Hypothalamus (tissue), 51 donors: ENCODE measurements at places on chromosomes 7 and 10.

DNA sequence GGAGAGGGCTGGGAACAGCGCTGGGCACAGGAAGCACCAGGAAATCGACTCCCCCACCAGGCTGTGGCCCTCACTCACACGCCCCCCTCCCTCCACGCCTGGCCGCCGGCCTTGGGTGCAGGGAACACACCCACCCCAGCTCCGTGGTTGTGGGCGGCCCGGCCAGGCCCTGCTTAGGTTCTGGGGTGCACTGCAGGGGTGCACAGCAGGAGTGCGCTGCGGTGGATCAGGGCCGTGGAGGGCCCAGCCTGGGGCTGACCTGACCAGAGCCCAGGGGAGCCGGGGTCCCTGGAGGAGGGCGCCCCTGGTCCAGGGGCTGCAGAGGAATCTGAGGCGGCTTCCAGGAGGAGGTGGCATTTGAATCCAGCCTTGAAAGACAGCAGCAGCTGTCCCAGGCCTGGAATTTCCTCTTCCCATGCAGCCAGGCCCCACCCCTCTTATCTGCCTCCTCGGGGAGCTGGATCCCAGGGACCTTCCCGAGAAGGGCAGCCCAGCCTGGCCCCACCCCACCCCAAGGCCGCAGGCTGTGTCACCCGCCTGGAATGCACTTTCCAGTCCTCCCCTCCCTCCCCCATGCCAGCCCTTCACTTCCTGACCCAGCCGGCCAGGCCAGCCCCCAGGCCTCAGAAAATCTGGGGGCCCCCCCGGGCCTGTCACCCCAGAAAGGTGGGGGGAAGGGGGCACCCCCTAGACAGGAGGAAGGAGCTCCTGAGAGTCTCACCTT is 18.4 kb upstream of the PDGFA start:
- DNase-seq: no peak

GRCh38 chr7:610531-611280 is 91.1 kb upstream of the PDGFA start:
- DNase-seq: no peak

DNA sequence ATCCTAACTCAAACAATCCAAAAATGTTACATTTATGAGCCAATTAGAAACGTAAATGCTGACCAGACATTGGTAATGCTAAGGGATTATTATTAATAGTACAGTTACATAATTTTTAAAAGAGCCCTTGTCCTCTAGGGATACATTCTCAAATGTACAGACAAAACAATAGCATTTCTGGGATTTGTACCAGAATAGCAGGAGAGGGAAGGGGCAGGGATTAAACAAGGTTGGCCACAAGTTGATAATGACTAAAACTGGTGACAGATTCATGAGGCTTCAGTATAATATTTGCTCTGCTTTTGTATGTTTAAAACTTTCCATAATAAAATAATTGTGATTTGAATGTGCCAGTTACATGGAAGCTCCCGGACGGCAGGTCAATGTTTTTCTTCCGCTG is 27.0 kb downstream of the HSPA12A start:
- DNase-seq: no peak

- no peak for DNase-seq
Measured at GRCh38 chr7:88540012-88540411, 219.5 kb upstream of the ZNF804B start.

DNA sequence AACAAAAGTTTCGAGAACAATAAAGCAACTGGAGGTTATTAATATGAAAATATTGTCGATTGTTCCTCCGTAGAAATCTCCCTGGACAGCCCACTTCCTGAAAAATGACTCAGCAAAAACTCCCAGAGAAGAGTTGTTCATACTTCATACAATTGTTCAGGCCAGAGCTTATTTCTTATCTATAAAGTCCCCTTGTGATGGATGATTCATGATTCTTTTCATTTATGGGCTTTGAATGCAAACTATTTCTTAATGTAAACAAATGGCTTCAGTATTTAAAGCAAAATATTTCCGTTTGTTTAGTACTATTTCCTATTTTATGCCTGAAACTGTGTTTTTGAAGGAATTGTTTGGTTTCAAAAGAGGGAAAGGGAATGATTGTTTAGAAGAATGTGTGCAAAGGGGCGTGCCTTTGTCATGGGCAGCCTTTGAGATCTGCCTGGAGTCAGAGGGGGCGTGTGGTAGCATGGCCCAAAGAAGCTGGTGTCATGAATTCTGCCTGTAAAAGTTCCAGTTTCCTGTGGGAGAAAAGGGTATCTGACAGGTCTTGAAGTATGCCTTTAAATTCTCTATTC is 26.2 kb upstream of the EXOC6 start:
- DNase-seq: no peak

- no peak for DNase-seq
Measured at GRCh38 chr10:10824591-10825148, 193.0 kb upstream of the CELF2 start.

DNA sequence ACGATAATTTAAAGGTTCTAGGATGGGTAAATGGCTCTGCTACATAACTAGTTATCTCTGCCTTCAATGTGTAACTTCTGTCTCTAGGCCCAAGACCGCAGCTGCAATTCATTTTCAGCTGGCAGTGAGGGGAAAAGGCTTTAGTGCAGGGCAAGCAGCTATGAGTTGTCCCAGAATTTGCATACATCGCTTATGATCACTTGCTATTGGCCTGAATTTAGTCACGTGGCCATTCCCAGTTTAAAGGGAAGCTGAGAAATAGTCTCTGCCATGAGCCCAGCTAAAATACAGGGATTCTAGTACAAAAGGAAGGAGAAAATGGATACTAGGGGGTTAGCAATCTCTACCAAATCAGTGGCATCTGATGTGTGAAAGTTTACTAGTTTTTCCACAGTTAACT is 145.8 kb upstream of the IMMP2L start:
- DNase-seq: no peak

DNA sequence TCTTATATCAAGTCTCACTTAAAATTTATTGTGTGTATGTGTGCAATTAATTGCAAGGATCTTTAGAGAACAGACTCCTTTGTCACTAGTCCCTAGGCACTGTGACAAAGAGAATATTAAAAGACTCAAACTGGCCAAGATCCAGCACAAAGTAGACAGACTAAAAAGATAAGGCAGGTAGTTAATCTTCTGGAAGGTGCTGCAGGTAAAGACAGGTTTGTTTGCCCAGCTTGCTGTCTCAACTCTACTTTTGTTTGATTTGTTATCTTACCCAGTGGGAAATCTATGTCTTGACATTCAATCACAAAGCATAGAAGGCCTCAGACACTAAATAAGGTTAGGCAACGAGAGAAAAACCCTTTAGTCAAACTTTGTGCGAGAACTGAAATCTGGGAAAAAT is 807.9 kb upstream of the LRRN3 start:
- no peak for DNase-seq

GRCh38 chr10:68721673-68722335 is 765 bp downstream of the CCAR1 start:
- DNase-seq: no peak

GRCh38 chr7:123645516-123645915 is 10.2 kb upstream of the LMOD2 start:
- DNase-seq: no peak

DNA sequence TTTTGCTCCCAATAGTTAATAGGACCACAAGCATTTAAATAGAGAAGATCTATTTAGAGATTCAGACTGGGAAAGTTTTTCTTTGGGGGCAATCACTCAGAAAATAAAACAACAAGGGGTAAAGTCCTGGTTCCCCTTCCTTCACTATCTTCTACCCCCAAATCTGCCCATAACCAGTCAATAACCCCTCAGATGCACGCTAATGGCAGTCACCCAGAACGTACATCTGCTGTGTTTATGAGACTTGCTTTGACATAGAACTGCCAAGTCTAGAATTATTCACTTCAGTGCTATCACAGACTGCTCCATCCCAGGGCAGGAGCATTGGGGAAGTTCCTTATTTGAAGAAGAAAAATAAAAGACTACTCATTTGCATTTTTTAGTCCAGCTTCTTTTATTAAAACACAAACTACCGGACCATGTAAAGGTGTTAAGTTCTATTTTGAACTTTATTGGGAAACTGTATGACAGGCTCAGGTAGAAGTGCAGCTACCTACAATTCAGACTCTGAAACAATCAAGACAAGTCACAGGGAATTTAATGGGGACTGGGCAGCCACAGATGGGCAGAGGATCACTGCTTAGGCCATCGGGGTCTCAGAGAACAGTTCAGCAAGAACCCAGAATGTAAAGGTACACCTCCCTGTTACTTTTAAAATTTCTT is 38.4 kb downstream of the ANK3 start:
- DNase-seq: no peak

DNA sequence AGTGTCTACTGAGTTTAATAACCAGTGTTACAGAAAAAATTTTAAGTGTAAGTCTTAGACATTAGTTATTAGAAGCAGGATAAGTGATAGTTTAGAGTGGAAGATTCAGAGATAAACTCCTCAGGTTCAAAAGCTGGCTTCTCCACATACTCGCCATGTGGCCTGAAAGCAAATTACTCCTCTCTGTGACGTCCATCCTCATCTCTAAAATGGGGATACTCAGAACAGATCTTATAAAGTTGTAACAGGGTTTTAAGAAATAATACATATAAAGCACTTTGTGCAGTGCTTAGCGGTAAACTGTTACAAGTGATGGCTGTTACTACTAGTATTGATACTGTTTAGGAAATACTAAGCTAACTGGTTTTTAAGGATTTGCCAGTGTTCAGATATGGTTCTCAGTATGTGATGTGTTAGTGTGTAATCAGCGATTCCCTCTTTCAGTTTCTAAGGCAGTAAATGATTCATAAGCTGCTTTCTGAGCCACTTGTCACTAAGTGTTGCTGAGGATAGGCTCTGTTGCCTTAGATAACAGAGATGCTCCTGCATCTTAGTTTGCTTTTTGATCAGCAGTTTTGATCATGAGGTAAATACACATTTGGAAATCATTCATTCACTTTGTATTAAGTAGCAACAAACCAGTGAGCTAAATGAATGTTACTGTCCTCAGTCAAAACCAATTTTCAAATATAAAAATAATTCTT is 58.7 kb downstream of the CYP51A1 start:
- DNase-seq: no peak

DNA sequence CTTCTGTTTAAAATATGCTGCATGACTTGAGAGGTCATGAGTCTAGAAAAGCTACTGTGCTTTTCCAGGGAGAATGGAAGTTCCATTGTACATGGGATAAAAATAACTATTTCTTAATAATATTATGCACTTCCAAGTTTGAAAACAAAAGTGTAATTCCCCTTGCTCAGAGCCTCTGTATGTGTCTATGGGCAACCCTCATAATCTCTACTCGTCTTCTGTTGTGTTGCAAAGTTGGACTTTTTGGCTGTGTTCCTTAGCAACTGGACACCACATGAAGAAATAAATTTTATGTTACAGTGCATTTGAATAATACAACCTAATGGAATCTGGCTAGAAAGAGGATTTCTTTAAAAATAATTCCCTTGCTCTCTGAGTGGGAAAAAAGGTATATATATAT is 242.6 kb downstream of the TWIST1 start:
- DNase-seq: no peak

DNA sequence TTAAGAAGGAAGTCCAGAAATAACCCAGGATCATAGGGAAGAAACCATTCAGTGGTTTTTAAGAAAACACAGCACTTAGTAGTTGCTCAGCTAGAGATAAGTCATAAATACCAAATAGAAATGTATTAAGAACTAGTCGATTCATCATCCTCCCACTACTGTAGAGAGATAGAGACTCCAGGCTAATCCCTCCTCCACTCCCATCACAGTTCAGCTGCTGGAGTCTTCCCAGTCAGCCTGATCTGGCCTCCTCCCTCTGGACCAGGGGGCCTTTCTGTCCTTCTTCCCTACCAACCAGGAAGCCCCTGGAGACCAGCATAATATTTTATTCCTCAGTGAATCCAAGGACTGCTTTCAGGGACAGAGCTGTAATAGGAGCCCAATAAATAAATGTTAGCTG is 294.1 kb upstream of the YAE1 start:
- no peak for DNase-seq

DNA sequence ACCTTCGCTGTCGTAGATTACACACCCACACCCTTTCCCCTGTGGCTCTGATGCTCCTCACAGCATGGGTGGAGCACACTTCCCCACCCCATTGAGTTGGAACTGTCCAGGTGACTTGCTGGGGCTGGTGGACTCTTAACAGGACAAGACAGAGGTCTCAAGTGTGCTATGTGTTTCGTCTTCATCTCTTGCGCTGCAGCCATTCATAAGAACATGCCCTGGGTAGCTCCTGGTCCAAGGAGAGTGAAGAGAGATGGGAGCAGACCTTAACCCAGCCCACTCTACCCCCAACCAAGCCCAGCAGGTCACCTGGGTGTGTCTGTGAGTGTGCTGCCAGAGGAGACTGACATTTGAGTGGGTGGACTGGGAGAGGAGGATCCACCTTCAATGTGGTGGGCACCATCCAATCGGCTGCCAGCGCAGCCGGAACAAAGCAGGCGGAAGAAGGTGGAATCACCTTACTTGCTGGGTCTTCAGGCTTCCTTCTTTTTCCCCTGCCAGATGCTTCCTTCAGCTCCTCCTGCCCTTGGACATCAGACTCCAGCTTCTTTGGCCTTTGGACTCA is 112.4 kb downstream of the HTR5A start:
- no peak for DNase-seq

- no peak for DNase-seq
Measured at GRCh38 chr7:22683379-22683778, 43.6 kb upstream of the IL6 start.

DNA sequence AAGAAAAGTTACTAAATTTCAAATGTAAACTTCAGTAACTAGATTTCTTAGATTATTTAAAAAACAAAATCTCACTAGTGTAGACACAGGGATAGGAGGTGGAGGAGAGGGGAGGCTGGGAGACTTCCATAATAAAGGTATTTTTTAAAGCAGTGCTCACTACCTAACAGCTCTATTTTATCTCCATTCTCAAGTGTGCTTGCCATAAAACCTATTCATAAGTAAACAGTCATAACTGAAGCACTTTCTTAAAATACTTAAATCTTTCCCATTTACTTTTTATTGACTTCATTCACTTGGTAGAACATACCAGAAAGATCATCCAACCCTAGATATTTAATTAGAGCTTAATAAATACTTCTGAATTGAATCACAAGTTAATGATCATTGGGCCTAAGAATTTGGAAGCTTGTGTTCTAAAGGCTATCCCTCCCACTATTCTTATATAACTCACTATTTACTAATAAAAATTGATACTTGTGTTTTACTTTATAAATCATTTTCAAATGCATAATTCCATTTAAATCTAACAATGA is 107.4 kb downstream of the SNX13 start:
- no peak for DNase-seq

DNA sequence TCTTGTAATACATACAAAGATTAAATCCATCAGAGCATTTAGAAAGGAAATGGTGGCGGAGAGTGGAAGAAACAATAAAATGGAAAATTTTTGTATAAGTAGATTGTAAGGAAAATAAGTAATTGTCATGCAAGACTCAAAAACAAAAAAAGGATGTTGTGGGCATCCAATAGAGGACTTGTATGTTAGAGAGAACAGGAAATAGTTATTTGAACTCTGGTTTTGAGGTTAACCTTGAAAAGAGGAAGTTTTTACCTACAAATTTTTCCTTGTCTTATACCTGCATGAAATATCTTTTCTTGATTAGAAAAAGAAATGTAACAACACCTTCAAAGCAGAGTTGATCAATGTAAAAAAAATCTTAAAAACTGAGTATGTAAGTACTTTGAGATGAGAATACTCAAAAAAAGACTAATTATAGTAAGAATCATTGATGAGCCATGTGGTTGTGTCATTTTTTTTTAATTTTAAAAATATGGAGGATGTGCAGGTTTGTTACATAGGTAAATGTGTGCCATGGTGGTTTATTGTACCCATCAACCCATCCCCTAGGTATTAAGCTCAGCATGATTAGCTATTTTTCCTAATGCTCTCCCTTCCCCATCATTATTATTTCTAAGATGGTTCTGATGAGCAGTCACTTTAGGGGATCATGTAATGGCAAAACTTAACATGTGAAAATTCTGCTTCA is 11.9 kb downstream of the TMEM106B start:
- DNase-seq: no peak
